ENCODE measurements at places on chromosomes 3 and 15. TPM values are rescaled to one million over a fixed set of nuclear protein-coding genes. Genes with fewer than 3 reads are reported as not detected.
A peak's percentile ranks its signal among the peaks of the same experiment; 100 is the strongest.

ADAMTS7 gene
- polyA plus RNA-seq = 21.3 TPM

ST3GAL6 gene
- polyA plus RNA-seq = 15.5 TPM

DNA sequence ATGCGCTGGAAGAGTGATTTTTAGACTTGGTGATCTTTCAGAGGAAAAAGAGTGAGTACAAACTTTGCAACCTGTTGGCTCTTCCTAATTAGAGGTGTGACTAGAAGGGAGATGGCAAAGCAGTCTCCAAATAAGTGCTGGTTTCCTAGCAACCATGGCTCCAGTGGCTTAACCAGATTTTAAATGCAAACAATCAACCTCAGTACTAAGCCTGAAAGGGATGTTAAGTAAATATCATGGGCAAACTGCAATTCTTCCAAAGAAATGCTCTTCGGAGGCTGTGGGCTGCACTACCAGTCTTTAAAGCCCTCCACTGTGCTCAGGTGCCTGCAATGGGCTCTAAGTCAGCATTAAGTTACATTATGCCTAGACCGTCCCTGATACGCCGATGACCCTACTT is 678.1 kb upstream of the CCDC54 start:
- no peak for DNase-seq

DNAJA4 gene
- polyA plus RNA-seq = 21.2 TPM

DNA sequence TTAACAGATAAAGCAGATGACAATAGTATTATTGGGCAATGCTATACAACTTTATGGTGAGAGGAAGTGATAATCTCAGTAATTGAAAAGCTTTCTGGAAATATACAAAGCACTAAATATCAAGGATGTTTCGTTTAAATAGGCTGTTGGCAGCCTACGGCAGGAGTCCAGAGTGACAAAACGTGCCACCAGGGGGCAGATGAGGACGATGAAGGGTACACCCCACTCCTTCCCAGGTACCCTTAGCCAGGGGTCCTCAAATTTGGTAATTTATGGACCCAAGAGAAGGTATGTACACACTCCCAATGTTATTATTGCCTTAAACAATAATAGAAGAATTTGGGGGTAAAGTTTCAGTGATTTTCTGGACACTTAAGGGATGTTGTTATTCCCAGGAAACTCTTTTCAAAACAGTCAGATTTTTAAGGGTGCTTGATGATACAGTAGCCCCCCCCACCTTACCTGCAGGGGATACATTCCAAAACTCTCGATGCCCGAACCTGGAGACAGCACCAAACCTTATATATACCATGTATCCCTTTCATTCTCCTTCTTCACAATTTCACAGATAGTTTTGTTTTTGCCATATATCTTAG is 1.4 kb upstream of the MAGEL2 start:
- no peak for DNase-seq

DNA sequence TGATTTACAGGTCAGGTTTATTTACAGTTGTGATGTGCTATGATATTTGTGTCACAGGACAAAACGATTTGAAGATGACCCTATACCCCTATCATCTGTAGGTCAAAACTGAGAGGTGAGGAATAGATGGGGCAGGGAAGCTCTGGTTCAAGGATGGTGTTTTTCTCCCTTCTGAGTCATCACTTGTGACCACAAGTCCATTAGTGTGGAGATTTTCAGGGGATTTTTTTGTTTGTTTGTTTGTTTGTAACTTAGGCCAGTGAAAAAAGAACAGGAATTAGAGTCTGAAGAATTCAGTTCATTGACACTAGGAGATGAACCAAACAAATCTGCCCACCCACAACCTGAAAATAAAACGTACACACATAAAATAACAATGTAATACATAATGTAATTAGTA is 62.7 kb upstream of the FAM98B start:
- DNase-seq = no peak

DNA sequence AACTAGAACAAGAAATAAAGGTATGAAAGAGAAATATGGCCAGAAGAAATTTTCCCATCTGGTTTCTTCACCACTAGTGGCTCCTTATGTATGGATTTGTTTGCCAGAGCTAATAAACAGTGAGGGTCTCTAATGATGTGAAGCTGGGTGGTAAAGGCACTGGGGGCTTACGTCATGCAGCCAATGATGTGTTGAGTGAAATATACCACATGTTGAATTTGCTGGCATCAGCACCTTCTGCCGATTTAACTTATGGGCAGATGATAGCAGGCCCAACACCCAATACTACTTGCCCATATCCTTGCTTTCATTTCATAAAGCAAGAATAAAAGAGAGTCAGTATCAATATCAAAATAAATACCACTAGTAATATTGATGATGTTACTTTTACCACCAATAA is 133.0 kb downstream of the THRB start:
- DNase-seq = no peak

GRCh38 chr3:127961124-127961523 is 46.1 kb downstream of the KBTBD12 start:
- DNase-seq = no peak

- DNase-seq = no peak
Measured at GRCh38 chr3:195107593-195107992, 163.4 kb downstream of the XXYLT1 start.

SLC22A13 gene
- polyA plus RNA-seq = 3.1 TPM

DNA sequence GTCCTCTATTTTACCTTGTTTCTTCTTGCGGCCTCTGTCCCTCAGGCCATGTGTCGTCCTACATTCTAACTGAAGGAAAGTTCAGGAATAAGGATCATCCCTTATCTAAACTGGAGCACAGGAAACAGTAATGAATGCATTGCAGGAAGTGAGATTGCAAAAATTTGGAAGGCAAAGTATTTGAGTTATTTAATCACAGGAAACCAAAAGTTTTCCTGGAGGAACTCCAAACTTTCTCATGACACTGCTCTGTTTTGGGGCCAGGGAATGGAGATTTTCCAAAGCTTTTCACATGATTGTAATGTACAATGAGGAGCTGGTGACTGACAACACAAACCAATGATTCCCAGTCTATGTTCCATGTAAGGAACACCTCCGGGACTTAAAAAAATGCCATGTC is 57.8 kb upstream of the PLSCR4 start:
- peak; percentile 33 for DNase-seq

GRCh38 chr3:42778644-42779043 is 5.6 kb upstream of the CCDC13 start:
- no peak for DNase-seq

- no peak for DNase-seq
Measured at GRCh38 chr3:147189016-147189415, 217.3 kb downstream of the ZIC4 start.

GRCh38 chr15:83106994-83107840 is at the start of gene TM6SF1:
Gene TM6SF1 (plus strand): TSS chr15:83107645. CDS start chr15:83107681, 36 bp downstream.
- DNase-seq = no peak

IL17RD gene
- 55.1 TPM for polyA plus RNA-seq

GRCh38 chr15:42314818-42315217 is 41.6 kb upstream of the TMEM87A start:
- no peak for DNase-seq

DNA sequence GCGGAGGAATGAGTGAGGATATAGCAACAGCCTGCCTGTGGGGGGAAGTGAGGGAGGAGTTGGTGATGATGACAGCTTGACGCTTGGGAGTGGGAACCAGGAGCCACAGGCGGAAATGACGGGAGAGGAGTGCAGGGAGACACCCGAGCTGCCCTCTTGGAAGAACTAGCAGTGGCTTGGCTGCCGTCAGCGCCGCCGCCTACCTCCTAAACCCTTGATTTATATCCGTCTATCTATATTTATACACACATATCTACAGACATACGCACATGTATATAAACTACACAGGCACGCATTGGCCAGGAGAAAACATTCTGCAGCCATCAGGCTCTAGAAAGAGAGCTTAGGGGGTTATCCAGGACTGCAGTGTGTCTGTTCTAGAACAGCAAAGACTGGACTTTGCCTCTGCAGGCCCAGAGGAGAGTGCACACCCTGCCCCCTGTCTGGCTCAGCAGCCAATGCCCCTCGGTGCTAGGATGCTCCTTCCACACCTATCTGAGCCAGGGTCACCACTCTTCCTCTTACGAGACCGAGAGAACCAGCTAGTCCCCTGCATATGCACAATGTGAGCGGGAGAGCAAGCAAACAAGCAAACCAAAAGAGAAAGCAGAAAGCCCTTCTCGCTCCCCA is 45.3 kb upstream of the MAGEF1 start:
- DNase-seq = peak; percentile 71

DNA sequence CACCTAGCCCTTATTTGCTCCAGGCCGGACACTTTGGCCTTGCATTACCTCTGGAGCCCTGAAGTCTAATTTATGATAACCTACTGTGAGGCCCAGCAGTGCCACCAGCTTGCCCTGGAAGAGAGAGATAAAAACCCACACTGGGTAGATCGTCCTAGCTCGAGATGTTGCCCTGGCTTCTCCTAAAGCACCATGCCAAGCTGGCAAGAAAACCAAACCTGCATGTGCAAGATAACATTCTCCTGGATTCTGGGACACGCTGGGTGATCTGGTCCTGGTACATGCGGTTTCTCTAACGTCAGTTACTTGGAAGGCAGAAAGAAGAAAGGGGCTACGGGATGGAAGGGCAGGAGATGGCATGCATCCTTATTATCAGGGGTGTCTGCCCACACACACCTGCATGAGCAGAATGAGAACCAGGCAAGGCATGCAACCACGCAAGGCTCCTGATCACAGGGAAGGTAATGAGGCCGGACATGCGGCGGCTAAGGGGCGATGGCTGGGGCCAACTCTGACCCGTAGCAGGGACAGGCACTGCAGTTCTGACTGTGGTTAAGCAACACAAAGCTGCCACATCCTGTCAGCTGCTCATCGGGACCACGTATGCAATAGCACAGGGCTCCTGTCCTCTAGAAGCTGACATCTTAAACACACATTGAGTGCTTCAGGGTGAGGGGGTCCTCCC is 73.0 kb downstream of the OXNAD1 start:
- DNase-seq = no peak

Measured in left renal pelvis (tissue), 4 donors.